Muscle of arm (tissue), 14 donors: ENCODE measurements at places on chromosomes 1 and 21. TPM values are rescaled to one million over a fixed set of nuclear protein-coding genes. Genes with fewer than 3 reads are reported as not detected.

FAM72B gene
- polyA plus RNA-seq = 3.5 TPM

XCL2 gene
- 0.56 TPM for polyA plus RNA-seq

NHLH1 gene
- not detected for polyA plus RNA-seq

CD1E gene
- not detected for polyA plus RNA-seq

ABCG1 gene
- polyA plus RNA-seq = 7.3 TPM

TRIM58 gene
- 5.3 TPM for polyA plus RNA-seq

SIKE1 gene
- polyA plus RNA-seq = 39.7 TPM

DNA sequence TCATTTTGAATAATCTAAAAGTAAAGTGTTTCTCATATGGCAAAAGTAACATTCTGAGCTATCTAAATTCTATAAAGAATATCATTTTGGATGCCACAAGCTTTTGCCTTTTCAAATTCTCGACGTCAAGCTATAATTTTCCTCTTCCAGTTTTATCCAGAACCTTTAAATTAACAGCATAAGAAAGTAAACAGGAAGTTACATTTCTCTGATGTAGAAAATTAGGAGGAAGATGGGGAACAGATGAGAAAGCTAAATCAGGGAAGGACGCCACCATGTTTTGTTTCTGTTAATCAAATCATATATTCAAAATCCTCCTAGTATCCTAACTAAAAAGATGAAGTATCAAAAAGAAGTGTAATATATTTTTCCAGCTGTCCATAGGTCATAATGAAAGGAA is 8.8 kb upstream of the CAMSAP2 start:
- no peak for DNase-seq

DNA sequence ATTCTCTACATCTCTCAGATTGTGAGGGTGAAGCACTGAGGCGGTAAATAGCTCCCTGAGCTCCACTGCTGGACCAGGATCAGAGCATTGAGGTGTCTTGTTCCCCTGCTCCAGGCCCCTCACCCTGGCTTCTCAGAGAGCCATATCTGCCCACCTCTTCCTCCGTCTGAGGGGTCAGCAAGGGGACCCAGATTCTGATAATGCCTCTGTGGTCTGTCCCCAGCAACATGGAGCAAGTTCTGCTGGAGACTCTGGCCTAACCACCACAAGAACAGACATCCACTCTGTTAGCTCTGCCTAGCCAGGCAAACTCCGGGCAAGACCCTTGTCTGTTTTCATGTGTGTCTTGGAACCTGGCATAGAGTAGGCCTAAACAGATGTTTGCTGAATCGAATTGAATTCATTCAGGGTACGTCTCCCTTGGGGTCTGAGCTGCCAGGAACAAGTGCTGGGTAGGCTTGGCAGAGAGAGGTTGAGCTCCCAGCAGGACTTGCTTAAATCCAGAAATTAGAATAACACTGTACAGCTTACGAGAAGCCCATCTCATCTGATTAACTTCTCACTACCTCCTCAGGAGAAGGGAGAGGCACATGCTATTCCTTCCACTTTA is 2.3 kb downstream of the TRAF5 start:
- no peak for DNase-seq

- DNase-seq = no peak
These were observed 6.0 kb downstream of the ZCCHC17 start for GRCh38 chr1:31302709-31303441.

- peak; percentile 47 for DNase-seq
These were observed 43.8 kb downstream of the RBM11 start for GRCh38 chr21:14259747-14260146.

DNA sequence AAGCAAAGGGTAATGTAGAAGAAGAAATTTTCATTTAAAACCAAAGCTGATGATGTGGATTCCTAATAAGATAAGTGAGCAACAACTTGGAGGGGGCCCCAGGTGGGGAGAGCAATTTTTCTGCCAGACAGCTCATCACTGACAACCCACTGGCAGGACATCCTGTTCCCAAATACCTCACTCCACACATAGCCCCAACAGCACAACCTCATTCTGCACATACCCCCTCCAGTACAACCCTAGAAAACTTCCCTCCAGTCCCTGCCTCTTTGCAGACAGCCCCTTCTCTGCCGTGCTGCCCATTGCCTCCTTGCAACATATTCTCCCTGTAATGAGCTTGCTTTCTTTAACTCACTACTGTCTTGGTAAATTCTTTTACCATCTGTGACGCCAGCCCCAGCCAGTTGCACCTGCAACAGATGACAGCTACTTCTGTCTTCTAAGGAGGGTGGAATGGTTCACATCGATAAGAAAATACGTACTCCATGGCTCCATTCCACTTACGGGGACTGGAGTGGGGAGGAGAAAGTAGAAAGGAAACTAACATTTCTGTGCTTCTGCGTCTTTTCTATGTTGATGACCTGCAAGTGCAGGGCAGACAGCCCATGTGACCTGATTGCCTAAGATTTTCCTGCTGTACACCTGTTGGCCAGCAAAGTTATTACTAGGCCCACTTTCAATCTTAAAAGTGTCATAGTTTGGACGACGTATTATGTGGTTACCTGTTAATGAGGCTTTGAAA is 14.7 kb downstream of the RHEX start:
- DNase-seq = no peak

- DNase-seq = no peak
These were observed 15.1 kb downstream of the KDF1 start for GRCh38 chr1:26945138-26945537.

DNA sequence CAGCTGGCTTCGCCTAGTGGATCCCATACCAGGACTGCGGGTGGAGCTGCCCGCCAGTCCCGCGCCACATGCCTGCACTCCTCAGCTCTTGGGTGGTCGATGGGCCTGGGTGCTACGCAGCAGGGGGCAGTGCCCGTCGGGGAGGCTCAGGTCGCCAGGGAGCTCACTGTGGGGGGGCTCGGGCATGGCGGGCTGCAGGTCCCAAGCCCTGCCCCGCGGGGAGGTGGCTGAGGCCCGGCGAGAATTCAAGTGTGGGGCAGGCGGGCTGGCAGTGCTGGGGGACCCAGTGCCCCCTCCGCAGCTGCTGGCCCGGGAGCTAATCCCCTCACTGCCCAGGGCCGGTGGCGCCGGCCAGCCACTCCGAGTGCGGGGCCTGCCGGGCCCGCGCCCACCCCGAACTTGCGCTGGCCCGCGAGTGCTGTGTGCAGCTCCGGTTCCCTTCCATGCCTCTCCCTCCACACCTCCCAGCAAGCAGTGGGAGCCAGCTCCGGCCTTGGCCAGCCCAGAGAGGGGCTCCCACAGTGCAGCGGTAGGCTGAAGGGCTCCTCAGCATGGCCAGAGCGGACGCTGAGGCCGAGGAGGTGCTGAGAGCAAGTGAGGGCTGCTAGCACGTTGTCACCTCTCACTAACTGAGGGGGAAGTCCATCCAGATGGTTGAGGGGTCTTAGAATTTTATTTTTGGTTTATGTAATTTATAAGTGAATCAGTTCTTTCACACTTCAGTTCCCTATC is 85.2 kb upstream of the HMCN1 start:
- DNase-seq = no peak

DNA sequence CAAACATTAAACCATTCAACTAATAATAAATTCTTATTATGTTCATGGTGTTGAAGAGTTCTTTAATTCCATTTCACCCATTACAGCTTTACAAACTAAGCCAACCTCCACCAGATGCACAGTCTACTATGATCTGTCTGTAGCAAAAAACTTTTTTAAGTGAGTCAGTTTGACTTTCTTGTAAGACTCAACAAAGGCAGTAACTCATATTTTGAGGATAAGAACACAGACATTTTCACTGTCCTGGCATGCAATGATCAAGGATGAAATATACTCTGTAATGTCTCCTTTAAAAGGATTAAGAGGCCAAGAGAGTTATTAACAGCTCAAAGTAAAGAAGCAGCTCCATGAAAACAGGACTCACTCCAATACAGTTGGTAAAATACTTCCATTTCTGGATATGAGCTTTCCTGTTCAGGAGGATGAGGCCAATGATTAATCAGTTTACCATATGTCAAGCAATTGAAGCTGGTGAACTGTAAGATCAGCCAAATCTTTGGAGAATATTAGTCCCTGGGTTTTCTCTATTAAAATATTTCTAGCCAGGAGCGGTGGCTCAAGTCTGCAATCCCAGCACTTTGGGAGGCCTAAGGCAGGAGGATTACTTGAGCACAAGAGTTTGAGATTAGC is 20.6 kb downstream of the XKR8 start:
- DNase-seq = no peak

DNA sequence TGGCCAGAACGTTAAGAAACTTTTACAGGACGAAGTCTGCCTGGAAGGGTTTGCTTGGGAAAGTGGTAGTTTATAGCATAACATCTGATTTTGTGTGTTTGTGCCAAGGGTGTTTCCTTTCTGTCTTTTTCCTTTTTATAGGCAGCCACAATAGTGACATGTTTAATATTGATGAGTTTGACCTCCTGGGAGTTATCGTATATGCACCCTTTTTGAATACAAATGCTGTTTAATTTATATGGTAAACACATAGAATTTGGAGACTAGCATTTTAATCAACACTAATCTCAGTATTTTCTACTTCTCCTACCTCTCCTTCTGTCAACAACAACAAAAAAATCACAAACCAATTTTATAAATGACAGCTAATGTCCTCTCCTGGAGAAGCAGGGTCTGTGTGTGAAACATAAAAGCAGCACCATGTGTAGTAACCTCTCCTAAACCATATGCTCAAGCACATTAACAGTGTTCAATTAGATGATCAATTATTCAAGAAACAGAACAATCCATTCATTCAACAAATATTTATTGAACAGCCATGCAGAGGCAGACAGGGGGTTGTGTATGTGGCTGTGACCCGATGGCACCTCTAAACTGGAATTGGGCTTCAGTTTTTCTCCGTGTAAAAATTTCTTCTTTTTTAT is 604 bp upstream of the FMN2 start:
- no peak for DNase-seq

DNA sequence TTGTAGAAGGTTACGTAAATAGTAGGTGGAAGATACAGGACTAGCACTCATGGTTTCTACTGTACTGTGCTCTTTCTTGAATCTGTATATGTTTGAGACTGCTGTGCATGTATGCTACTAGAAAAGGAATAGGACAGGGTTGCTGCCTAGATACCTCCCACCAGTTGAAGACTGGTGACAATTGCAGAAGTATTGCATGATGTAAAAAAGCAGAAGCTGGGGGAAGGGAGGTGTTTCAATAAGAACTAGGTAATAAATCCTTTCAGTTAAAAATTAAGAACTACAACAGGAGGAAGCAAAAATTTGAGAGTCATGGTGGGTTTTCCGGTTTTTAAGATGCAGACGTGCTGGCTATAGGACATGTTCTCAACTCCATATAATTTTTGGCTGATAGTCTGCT is 88.1 kb downstream of the CCDC30 start:
- no peak for DNase-seq

GRCh38 chr1:234368320-234369032 is 4.8 kb upstream of the COA6 start:
- no peak for DNase-seq

DNA sequence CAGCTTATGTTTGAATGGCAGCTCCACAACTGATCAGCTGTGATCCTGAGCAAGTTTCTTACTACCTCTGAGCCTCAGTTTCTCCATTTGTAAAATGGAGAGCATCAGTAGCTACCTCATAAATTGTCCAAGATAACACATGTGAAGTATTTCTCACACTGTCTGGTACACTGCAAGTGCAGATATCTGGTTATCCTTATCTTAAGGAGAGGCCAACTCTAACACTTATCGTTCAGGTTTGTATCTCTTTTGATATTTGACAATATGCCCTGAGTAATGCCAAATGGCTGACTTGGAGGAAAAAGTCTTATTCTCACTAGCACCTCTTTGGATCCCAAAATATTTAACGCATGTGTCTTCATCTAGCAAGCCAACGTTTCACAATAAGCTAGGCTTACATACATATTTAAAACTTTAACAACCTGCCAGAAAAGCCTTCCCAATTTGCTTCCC is 2.7 kb downstream of the CSRP1 start:
- no peak for DNase-seq

DNA sequence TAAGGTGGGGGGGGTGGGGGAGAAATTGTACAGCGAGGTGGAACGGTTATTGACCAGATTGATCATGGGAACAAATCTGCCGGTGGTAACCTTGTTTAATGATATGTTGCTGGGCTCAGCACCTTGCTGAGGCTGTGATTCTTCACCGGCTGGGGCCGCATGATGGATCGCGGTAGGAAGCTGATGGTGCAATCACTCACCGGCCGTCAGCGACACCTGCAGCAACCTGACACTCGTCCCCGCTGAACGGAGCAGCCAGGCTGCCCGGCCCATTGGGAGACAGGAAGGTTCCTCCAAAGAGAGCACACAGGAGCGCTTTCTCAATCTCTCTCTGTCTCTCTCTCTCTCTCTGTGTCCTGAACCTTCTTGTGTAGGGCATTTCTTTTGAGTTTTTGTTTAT is 128.5 kb upstream of the RRP15 start:
- DNase-seq = no peak

DNA sequence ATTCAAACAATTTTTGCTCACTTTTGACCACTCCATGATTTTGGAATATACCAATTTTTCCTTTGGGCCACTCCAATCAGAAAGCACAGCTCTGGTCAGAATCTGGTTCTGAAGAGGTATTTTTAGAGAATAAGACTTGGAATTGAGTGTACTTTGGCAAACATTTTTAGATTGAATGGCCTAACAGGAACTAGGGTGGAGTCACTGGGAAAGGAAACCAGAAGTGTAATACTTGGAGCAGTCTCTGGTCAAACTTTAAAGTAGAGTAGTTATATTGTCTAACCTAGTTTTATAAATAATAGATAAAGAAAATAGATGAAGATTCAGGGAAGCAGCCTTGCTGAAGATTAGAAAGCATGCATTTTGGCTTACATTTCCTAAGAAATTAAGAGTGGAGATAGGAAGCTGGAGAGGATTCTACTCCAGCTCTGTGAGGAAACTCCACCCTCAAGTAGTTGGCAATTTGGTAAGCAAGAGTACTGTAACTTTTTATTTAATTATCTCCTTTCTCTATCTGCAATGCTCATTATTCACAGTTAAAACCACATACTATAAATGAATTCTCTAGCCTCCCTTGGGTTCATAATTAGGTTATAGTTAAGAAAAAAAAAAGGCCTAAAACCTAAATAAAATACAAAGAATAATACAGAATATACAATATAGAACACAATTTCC is 15.8 kb downstream of the STIL start:
- DNase-seq = no peak

- DNase-seq = no peak
These were observed 410.1 kb upstream of the LYPLAL1 start for GRCh38 chr1:218763538-218763937.

GRCh38 chr1:29256979-29257804 is 20.9 kb downstream of the PTPRU start:
- no peak for DNase-seq

DNA sequence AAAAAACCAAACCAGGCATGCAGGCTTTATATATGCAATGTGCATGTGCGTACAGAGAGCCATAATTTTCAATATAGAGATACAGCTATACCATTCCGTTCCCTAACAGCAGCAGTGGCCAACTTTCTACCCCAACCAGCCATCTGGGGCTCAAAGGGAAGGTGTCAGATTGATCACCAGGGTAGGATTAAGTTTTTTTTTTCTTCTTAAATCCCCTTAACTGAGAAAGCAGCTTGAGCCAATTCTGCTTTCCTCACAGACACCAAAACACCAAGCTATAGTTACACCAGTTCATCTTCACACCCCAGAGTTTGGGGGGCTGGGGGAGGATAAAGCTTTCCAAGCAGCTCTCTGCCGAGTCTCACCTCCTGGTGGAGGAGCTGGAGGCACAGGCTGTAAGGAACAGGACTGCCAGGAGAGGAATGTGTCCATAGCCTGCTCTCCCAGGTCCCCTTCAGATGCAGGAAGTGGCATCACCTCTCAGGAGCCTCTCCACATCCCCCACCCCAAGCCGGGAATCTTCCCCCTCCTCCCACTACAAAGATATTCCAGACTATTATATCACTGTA is 87.9 kb downstream of the SSBP3 start:
- no peak for DNase-seq
